ENCODE measurements at places on chromosomes 4 and X. TPM values are rescaled to one million over a fixed set of nuclear protein-coding genes. Genes with fewer than 3 reads are reported as not detected.
A peak's percentile ranks its signal among the peaks of the same experiment; 100 is the strongest.

DNA sequence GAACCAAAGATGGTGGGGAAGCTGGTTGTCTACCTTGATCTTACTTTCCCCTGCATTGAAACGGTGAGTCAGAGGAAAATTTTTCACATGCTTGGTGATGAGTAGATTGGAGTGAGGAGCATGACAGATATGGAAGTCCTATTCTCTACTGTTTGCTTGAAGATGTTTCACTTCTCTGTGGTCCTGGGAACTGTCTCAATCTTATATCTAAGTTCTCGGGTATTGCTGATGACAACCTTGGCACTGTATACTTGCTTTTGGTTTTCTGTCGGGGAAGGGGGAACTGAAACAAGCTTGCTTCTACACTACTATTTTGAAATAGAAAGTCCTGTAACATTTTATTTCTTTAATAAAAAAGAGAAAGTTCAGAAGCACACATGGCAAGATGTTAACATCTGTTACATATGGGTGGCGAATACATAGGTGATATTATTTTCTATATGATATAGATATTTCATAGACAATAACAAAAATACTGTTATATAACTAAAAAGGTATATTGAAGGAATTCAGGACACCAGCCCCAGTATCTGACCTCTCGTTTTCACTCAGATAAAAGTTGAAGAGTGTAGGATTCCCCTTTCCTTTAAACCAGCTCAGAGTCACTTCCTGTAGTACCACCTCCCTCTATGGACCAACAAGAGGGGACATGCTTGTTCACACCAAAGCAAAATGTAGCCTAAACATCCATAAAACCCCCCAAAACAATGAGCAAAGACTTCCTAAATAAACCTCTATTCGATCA, 88.8 kb downstream of the FMR1NB start:
- no peak overlapping the region for H3K4me3 ChIP-seq
- DNase-seq: no peak
- no peaks in the 10 kb centered on the region for H3K36me3 ChIP-seq
- no peak overlapping the region for H3K27ac ChIP-seq
- H3K27me3 ChIP-seq: no peaks in the 10 kb centered on the region

DNA sequence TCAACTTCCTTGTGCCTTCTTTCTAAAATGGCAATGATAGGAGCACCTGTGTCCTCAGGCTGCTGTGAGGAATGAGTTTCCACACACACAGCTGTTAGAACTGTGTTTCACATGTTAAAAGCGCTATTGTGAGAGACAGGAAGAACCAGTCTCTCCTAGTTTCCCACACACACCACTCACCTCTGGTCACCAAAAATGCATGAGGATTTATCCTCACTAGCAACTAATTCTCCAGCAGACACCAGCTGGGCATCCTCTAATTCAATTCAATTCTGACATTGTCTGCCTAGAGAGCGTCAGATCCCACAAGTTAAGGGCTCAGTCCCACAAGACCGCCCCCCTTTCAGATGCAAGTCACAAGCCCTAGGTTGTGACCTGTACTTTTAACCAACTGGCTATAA, 29.0 kb upstream of the SLC2A9 start:
- no peak for DNase-seq
- no peak overlapping the region for H3K4me3 ChIP-seq
- no peaks in the 10 kb centered on the region for H3K36me3 ChIP-seq
- H3K27ac ChIP-seq: no peak overlapping the region
- no peaks in the 10 kb centered on the region for H3K27me3 ChIP-seq

DNA sequence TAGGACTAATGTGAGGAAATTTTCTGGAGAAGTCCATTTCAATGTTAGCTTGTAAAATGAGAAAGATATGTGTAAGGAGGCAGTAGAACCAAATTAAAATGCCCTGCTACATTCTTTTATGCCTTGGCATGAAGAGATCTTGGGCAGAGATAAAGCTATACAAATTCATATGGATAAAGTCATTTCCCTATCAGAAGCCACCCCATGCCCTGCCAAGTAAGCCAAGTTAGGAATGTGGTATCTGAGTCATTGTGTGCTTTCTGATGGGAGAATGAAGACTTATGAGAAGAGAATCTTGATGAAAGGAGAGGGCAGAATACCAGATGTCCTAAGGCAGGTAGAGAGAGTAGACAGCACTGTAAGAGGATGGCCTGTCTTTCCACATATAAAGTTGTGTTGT, 83.7 kb downstream of the TEX13A start:
- H3K36me3 ChIP-seq: no peaks in the 10 kb centered on the region
- H3K4me1 ChIP-seq: no peaks in the 10 kb centered on the region
- H3K27ac ChIP-seq: no peak overlapping the region
- H3K27me3 ChIP-seq: no peaks in the 10 kb centered on the region

Gene SLC6A14
- total RNA-seq: not detected

DNA sequence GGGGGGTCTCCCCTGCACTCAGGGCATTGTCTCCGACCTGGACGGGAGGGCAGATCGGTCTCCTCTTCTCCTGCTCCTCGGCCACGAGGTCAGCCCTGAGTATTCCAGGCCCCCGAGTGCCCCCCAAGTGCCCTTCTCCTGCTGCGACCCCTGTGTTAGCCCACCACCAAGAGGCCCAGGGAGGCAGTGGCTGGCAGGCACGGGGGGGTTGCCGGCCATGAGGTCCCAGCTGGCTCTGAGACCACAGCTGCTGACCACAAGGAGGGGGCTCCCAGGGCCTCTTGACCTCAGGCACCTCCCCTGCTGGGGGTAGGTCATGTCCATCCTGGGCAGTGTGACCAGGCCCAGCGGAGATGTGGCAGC, 186.1 kb upstream of the PSAPL1 start:
- no peak overlapping the region for H3K27ac ChIP-seq
- H3K4me1 ChIP-seq: no peaks in the 10 kb centered on the region
- no peaks in the 10 kb centered on the region for H3K27me3 ChIP-seq
- H3K4me3 ChIP-seq: no peak overlapping the region

Gene SH3D19
- 89.7 TPM for total RNA-seq

GRCh38 chr4:168449719-168450452, 30.4 kb downstream of the DDX60L start:
- no peak overlapping the region for H3K27ac ChIP-seq
- no peak overlapping the region for H3K4me3 ChIP-seq
- H3K4me1 ChIP-seq: no peaks in the 10 kb centered on the region
- H3K36me3 ChIP-seq: no peaks in the 10 kb centered on the region
- H3K27me3 ChIP-seq: no peaks in the 10 kb centered on the region

DNA sequence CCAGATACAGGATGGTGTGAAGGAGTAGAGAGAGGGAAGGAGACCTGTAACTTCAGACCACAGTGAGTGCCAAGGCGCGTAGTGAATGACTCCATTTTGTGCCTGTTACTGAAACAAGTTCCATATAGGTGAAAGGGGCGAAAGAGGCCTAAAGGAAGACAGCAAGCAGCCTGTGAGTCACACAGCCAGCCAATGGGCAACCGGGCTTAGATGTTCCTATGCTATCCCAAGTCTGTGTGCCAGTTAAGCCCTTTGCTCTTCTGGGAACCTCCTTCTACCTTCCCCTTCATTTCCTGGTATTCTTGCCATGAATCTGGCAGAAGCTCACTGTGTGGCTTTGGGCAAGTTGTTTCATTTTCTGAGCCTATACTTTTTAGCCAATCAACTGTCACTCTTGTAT, 161.8 kb upstream of the LDB2 start:
- no peak overlapping the region for H3K4me3 ChIP-seq
- H3K36me3 ChIP-seq: no peaks in the 10 kb centered on the region
- no peaks in the 10 kb centered on the region for H3K4me1 ChIP-seq
- H3K27ac ChIP-seq: peak overlapping the region; percentile 76

DNA sequence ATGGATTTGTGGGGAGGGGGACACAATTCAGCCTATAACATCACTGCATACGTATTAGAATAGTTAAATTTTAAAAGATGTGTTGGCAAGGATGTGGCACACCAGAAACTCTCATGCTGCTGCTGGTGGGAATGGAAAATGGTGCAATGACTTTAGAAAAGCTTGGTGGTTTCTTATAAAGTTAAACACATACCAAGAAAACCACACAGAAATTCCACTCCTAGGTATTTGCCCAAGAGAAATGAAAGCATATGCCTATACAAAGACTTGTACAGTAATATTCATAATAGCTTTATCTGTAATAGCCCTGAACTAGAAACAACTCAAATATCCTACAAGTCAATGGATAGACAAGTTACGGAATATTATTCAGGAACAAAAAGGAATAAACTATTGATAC, 71.3 kb upstream of the PDHA1 start:
- no peak overlapping the region for H3K4me3 ChIP-seq
- H3K4me1 ChIP-seq: no peaks in the 10 kb centered on the region
- no peak overlapping the region for H3K27ac ChIP-seq
- DNase-seq: no peak

GRCh38 chrX:20315140-20315539, 48.4 kb upstream of the RPS6KA3 start:
- no peak overlapping the region for H3K27ac ChIP-seq
- H3K27me3 ChIP-seq: no peaks in the 10 kb centered on the region

- no peaks in the 10 kb centered on the region for H3K36me3 ChIP-seq
- DNase-seq: no peak
- H3K27ac ChIP-seq: no peak overlapping the region
- no peaks in the 10 kb centered on the region for H3K4me1 ChIP-seq
- no peak overlapping the region for H3K4me3 ChIP-seq
These were observed 30.9 kb upstream of the CDKN2AIP start for GRCh38 chr4:183413234-183414200.

Gene SLC7A11
- 5.1 TPM for total RNA-seq

GRCh38 chrX:15170927-15171326, 99.0 kb downstream of the ASB9 start:
- H3K4me3 ChIP-seq: no peak overlapping the region
- no peaks in the 10 kb centered on the region for H3K27me3 ChIP-seq
- H3K4me1 ChIP-seq: no peaks in the 10 kb centered on the region
- no peak overlapping the region for H3K27ac ChIP-seq
- DNase-seq: no peak

GRCh38 chr4:24057915-24058559, 168.2 kb upstream of the PPARGC1A start:
- no peak overlapping the region for H3K27ac ChIP-seq
- no peak overlapping the region for H3K4me3 ChIP-seq
- no peaks in the 10 kb centered on the region for H3K36me3 ChIP-seq
- DNase-seq: no peak
- H3K4me1 ChIP-seq: no peaks in the 10 kb centered on the region

Gene ABCG2
- 54.3 TPM for total RNA-seq

Gene EDA
- total RNA-seq: 13.5 TPM

DNA sequence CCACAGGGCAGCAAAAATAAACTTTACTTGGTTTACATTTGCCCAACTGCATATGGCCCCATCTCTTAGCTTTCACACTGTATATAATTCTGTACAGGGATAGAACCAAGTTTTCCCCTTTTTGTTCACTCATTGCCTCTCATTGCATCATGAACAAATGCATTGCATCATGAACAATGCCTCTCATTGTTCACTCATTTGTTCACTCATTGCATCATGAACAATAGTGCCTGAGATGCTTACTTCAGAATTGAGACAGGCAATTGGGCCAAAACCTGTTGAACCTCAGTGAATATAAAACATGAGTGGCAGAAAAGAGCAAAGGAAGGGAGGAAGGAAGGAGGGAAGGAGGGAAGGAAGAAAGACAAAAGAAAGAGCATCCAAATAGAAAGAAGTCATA, 98.2 kb downstream of the SOWAHB start:
- no peak overlapping the region for H3K4me3 ChIP-seq
- no peaks in the 10 kb centered on the region for H3K36me3 ChIP-seq
- no peak overlapping the region for H3K27ac ChIP-seq
- peaks cover 11% of the 10 kb centered on the region for H3K4me1 ChIP-seq
- no peaks in the 10 kb centered on the region for H3K27me3 ChIP-seq

DNA sequence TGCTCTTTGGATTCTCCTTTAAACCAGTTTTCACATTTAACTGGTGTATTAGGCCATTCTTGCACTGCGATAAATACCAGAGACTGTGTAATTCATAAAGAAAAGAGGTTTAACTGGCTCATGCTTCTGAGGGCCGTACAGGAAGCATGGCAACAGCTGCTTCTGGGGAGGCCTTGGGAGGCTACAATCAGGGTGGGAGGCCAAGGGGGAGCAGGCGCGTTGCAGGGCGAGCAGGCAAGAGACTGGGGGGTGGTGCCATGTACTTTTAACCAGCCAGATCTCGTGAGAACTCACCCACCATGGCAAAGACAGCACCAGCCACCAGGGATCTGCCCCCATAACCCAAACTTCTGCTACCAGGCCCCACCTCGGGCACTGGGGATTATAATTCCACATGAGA, 38.1 kb downstream of the RNF212 start:
- DNase-seq: no peak
- no peaks in the 10 kb centered on the region for H3K36me3 ChIP-seq
- no peak overlapping the region for H3K27ac ChIP-seq
- H3K4me1 ChIP-seq: no peaks in the 10 kb centered on the region
- H3K27me3 ChIP-seq: no peaks in the 10 kb centered on the region
- H3K4me3 ChIP-seq: no peak overlapping the region

DNA sequence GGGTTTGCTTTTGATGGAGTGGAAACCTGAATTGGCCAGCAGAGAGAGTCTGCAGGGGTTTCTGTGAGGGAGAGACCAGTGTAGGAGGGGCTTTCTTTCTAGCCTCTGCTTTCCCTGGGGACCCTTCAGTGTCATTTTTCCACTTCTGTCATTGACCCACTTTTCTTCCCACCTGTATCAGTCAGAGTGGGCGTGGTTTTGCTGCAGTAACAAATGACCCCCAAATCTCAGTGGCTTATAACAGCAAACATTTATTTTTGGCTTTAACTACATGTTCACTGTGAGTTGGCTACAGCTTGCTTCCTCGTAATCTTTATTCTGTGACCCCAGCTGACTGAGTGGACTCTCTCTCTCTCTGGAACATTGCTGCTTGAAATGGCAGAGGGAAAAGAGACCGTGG, 25.6 kb upstream of the PTTG2 start:
- no peak for DNase-seq
- H3K27ac ChIP-seq: no peak overlapping the region
- no peak overlapping the region for H3K4me3 ChIP-seq
- H3K27me3 ChIP-seq: no peaks in the 10 kb centered on the region
- H3K4me1 ChIP-seq: no peaks in the 10 kb centered on the region

- H3K4me3 ChIP-seq: no peak overlapping the region
- no peaks in the 10 kb centered on the region for H3K27me3 ChIP-seq
- H3K27ac ChIP-seq: no peak overlapping the region
These were observed 32.0 kb upstream of the MAN2B2 start for GRCh38 chr4:6542951-6543350.
